ENCODE measurements at places on chromosomes 11 and 22.

GRCh38 chr11:23370580-23371275 is 510.5 kb upstream of the CCDC179 start:
- no peak for DNase-seq

DNA sequence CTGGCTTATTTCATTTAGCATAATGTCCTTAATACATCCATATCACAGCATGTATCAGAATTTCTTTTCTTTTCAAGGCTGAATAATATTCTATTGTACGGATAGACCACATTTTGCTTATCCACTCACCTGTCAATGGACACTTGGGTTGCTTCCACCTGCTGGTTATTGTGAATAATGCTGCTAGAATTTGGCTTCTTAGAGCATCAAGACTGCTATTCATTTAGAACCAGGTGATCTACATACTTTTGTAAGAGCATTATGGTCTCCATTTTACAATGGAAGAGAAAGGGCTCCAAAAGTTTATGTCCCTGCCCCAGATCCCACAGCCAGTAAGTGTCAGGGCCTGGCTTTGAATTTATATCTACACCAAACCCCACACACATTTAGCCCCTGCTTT is 100.7 kb upstream of the CD82 start:
- no peak for DNase-seq

GRCh38 chr11:1782831-1783724 is 19.4 kb upstream of the CTSD start:
- DNase-seq, result peak; percentile 60

- DNase-seq, result no peak
Measured at GRCh38 chr11:92128026-92128425, 96.6 kb upstream of the FAT3 start.

DNA sequence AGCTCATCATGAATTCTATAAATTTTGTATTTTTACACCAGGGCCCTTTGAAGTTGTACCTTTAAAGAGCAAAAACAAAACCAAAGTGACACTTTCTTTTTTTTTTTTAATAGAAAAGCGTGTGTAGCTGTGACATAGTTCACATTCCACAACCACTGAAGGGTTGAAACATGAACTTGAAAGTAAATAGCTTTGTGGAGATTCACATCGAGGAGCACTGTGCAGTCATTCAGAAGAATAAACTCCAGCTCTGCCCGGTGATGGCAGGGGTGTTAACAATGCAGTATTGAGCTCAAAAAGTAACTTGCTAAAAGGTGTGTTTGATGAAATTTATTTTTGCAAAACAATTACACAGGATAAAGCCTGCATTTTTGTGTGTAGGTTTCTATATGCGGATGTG is 1166.2 kb downstream of the TBC1D22A start:
- DNase-seq, result no peak

DNA sequence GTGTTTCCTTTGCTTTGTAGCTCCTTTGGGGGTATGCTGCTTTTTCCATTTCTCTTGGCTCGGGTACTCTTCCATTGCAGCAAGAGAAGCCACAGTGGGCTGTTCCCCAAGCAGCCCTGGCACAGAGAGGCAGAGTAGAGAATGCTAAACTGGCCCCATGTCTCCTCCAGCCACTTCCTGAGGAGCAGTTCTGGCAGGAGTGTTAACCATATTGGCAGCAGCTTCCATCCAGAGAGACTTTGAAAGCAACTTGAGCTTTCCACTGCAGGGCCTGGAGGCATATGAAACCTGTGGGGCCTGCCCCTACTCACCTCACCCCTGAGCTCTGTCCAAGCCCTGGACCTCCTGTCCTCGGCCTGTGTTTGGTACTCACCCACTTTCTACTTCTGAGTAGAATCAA is 61.8 kb downstream of the ALX4 start:
- DNase-seq, result no peak

All from CD4-positive, alpha-beta T cell treated with Interferon gamma for 1 hour (primary cell).